ENCODE measurements at places on chromosomes 1 and 21. TPM values are rescaled to one million over a fixed set of nuclear protein-coding genes. Genes with fewer than 3 reads are reported as not detected.

Gene FAM43B
- total RNA-seq: 0.07 TPM

Gene TPTE
- total RNA-seq: not detected

Gene SPATA17
- 0.21 TPM for total RNA-seq

Gene ZBTB8A
- total RNA-seq: 4.1 TPM

Gene PLOD1
- 405 TPM for total RNA-seq

Gene HPDL
- 0.32 TPM for total RNA-seq

Gene OSCP1
- 7.8 TPM for total RNA-seq

Gene CELA3B
- not detected for total RNA-seq

Gene RNPC3
- total RNA-seq: 6.5 TPM

Gene DMBX1
- total RNA-seq: not detected

Gene KCNN3
- not detected for total RNA-seq

GRCh38 chr1:156511644-156512043, 11.1 kb upstream of the MEF2D start:
- DNase-seq: no peak

DNA sequence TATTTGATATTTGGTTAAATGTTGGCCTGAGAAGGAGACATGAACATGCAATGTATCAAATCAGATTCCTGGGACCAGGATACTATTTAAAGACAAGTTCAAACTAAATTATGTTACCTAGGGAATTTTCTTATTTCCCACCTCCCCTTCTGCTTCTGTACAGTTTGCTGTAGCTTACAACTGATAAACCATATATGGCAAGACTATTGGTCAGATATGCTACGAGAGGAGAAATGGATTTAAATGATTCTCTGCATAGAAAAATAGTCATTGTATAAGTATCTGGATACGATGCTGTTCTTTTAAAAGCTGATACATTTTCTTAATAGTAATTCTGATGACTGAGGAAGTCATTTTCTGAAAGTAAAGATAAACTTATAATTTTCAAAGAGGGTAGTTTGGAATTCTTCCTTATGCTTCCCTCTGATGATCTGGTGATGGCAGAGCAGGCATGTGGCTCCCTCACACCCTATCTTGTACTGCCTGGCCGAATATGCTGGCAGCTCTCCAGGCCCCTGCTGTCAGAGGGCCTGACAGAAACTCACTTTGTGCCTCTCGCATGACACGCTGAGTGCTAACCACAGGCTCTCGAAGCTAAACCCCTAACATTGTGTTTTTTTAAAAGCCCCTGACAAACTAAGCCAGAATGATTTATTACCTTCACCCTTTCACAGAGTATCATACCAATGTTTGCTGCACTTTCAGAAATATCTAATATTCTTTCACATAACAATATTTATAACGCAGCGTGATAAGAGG, 19.4 kb downstream of the RRP15 start:
- DNase-seq: no peak

DNA sequence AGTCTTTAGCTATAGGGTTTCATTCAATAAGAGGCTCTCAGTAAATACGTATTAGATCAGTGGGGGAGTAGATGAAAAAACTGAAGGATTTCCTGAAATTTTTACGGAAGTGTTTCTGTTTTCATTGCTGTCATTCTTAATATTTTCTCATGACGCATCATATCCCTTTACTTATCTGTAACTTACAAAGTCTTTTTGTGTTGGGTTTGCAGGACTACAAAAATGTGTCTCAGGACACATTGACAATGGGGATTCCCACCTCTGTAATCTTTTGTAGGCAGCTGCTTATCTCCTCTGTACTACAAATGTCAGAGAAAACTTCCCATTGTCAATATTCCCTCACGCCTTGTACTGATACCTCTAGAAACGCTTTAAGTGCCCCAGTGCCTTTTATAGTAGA, 35.5 kb downstream of the CRP start:
- no peak for DNase-seq

DNA sequence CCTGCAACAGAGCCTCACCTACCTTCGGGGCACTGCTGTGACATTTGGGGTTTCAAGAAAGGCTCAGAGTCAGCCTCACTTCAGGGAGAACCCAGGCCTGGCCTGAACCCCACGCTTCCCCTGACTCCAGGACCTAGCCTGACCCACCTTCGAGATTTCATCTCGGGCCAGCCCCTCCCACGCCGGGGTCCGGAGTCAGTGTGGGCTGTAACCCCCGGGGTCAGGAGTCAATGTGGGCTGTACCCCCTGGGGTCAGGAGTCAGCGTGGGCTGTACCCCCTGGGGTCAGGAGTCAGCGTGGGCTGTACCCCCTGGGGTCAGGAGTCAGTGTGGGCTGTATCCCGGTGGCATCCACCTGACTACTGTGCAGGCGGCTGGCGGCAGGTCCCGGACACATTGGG, 183.0 kb upstream of the RAB4A start:
- no peak for DNase-seq

DNA sequence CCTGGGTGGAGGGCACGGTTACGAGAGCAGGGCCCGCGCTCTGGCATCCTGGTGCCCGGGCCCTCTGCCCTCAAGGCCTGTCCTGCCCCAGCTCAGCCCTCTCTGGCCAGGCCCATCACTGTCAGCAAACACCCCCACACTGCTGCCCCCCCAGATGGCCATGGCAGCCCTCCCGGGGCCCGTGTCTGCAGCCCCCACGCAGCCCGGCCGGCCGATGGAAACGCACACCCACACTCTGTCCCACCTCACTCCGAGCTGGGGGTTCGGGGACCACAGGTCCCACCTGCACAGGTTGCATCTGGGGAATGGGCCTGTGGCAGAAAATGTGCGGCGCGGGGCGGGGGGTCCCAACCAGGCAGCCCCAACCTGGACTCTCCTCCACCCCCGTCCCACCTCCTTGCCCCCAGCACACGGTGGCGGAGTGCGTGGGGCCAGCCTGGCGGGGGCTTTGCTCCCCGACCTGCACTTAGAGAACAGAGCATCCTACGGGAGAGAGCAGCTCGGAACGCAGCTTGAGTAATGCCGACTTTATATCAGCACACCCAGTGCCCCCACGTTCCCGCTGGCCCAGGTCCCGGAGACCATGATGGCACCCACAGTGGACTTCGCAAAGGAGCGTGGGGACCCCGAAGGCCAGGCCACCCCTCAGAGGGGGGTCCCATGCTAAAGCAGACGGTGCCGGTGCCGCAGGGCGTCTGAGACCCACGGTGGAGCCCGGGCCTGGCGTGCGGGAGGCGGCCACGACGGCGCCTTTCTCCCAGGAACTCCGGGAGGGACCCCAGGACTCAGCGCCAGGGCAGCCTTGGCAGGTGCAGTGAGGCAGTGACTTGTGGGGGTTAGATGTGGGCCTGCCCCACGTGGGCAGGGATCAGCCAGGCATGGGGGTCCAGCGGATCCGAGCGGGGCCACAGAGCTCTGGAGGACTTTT, 7.5 kb upstream of the RNF223 start:
- no peak for DNase-seq

DNA sequence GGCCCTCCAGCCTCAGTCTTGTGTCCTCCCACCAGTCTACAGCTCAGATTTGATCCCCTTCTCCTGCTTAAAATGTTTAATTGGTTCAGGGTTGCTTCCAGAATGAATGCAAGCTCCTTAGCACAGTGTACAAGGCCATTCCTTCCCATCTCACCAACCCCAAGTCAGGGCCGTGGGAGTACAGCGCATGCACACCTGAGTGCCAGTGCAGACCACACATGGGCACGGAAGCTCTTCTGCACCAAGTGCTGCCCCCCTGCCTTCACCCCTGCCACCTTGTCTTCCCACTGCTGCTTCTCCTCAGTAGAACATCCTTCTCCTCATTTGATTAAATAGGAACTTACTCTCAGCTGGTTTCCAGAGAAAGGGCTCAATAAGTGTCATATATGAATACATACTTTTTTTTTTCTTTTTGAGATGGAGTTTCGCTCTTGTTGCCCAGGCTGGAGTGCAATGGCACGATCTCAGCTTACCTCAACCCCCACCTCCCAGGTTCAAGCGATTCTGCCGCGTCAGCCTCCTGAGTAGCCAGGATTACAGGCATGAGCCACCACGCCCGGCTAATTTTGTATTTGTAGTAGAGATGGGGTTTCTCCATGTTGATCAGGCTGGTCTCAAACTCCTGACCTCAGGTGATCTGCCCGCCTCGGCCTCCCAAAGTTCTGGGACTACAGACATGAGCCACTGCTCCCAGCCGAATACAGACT, 9.3 kb downstream of the PMF1 start:
- no peak for DNase-seq

- DNase-seq: peak; percentile 58
Measured at GRCh38 chr1:95023399-95024043, 49.2 kb downstream of the ALG14 start.

DNA sequence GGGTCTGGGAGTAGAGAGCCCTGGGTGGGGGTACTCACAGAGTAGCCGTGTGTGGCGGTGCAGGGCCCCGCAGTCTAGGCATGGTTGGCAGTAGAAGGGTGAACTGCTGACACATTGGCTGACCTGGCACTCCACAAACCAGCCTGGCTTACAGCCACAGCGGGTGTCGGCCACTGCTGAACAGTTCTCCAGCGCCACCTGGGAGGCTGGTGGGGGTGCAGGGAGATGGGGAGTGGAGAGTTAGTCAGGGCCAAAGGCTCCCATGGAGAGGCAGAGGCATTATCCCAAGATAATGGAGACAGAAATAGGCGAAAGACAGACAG, 1.5 kb downstream of the TNFRSF25 start:
- no peak for DNase-seq

- DNase-seq: no peak
Measured at GRCh38 chr1:206506405-206507283, 687 bp upstream of the RASSF5 start.

DNA sequence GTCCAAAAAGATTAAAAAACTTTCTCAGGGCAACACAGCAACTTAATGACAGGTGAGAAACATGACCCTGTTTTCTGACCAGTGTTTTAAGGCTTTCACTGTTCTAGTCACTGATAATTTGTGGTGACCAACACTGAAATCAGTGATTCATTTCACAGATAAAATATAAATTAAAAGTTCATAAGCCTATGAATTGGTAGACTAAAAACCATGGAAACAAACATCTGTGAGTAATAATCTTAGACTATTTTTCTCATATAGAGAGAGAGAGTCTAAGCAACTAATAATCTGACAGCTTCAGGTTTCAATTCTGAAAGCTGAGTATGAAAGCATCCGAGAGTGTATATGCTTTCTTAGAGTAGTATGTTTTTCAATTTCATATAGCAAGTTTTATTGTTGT, 536.9 kb downstream of the ADGRL2 start:
- DNase-seq: no peak

- no peak for DNase-seq
Measured at GRCh38 chr1:16090076-16090826, 16.8 kb upstream of the FAM131C start.

DNA sequence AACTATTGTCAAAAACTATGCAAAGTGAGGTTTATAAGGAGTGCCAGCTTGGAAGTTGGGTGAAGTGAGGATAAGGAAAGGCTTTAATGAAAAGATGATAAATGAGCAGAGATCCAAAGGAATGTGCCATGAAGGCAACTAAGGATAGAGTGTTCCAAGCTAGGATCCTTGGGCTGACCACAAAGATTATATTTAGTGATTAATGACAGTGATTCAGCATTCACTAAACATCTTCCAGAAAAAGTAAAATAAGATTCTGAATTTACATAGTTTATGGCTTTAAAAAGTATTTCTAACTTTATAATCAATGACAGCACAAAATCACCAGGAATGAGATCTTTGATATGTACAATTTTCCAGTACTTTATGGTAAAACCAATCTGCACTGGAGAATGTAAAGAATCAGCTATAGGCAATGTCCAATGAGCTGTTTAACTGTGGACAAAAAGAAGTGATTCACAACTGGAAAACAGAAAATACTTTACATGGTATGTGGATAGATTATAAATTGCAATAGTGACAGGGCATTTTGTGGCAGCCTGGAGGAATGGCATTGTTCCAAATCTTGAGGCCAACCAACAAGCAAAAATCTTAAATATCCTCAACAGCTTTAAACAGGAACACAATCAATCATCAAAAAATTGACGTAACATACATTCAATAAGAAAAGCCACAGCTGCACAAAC, 91.2 kb upstream of the KCTD3 start:
- peak; percentile 81 for DNase-seq

- DNase-seq: no peak
Measured at GRCh38 chr1:219476716-219477115, 136.2 kb downstream of the ZC3H11B start.

All from HFFc6 (cell line).